ENCODE measurements at places on chromosomes 12 and 14.
A peak's percentile ranks its signal among the peaks of the same experiment; 100 is the strongest.

DNA sequence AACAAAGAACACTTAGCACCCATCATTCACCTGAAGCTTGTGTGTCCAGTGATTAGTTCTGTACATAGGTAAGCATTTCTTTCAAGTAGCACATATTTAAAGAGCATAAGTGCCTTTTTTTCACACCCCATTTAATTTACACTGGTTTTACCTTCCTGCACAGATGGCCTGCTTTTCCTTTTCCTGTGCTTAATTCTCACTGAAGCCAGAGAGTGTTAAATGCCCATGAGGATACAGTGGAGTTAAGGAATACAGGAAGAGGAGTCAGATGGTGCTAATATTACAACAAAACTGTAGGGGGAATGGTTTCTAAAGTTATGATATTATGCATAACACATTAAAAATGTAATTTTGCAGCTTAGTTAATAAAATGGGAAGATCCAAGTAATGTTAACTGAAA lies 31.0 kb upstream of the SLC38A1 start:
- DNase-seq, result no peak

DNA sequence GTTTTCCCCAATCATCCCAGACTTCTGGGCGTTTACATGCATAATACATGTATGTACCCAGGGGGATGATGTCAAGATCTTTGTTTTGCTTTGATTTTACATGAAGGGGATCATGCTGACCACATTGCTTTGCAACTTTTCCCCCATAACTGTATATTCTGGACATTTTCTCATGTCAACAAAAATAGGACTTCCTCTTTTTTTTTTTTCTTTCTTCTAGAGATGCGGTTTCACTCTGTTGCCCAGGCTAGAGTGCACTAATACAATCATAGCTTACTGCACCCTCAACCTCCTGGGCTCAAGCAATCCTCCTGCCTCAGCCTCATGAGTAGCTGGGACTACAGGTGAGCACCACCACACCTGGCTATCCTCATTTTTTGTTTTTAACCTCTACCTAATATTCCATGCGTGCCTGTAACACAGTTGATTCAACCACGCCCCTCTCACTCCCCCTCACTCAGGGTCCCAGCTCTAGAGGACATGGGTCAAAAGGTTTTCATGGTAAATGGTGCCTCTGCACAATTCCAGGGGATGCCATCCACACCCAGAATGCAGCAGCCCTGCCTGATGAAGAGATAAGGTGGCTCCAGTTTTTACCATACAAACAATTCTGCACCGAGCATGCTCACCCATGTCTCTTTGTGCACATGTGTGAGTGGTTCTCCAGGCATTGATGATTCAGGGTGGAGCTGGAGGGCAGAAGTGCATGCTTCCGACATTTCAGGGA lies 32.0 kb upstream of the CIPC start:
- DNase-seq, result no peak

DNA sequence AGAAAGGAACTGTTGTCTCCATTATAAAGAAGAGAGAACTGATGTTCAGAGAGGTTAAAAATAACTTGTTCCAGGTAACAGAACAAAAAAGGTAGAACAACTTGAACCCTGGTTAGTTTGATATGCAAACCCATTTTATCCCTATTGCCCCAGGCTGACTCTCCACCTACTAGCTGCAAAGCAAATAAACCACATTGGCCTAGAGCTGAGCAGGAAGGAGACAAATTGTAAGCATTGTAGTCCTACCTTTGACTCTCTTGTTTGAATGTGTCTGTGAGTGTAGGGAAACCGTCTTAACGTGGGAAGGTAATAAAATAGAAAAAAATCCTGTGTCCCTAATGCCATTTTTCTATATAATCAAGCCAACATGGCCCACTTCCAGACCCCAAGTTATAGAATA lies 126.4 kb downstream of the CCER1 start:
- no peak for DNase-seq

DNA sequence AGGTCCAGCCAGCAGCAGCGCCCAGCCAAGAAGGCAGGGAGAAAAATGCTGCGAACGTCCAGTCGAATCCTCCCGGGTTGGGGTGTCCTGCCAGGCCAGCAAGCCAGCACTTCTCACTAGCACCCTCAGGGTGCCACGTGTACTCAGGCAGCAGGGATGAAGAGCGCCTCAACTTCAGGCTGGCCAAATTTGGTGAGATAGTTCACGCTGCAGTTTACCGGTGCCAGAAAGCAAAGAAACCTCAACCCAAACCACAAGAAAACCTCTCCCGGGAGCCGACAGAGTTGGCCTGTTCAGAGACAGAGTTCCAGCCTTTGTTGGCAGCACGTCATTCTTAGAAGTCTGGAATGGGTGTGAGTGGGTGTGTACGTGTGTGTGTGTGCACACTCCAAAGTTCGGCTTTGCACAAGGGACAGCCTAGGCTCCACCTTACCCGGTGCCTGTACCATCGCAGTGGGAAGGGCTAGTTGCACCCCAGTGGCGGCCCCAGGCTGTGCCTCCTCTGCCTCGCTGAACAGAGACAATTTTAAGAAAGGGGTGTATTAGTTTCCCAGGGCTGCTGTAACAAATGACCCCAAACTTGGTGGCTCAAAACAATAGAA lies 42.1 kb downstream of the ELK3 start:
- DNase-seq, result no peak

DNA sequence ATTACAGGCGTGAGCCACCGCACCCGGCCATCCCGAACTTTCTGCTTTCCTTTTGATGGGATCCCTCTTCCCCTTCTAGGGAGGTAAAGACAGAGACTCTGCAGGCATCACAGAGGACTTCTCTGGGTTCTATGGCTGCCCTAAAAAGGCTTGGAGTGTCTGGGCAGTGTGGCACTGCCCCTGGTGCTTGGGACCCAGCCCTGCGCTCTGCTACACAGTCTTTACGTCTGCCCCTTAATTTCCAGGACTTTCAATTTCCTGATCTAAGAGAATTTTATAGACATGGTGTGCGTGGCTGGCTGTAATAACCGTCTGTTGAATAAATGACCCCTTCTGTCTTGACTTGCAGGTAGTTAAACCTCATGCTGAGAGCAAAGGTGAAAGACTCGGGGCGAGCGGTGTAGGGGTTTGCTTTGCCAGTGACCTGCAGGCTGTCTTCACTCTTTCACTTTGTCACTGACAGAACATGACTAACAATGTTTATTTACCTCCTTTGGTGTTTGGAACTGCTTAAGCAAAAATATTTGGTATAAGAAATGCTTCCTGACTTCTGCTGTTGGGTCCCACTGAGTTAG lies 110.9 kb upstream of the MAP1LC3B2 start:
- DNase-seq, result no peak

GRCh38 chr14:68172216-68172615 lies 352.6 kb downstream of the RAD51B start:
- DNase-seq, result no peak

- DNase-seq, result no peak
Measured at GRCh38 chr12:79514730-79515529, 175.8 kb downstream of the PAWR start.

GRCh38 chr12:753611-754472 lies 1.5 kb downstream of the WNK1 start:
- peak; percentile 59 for DNase-seq

GRCh38 chr12:106063826-106064720 lies 74.7 kb downstream of the NUAK1 start:
- no peak for DNase-seq

DNA sequence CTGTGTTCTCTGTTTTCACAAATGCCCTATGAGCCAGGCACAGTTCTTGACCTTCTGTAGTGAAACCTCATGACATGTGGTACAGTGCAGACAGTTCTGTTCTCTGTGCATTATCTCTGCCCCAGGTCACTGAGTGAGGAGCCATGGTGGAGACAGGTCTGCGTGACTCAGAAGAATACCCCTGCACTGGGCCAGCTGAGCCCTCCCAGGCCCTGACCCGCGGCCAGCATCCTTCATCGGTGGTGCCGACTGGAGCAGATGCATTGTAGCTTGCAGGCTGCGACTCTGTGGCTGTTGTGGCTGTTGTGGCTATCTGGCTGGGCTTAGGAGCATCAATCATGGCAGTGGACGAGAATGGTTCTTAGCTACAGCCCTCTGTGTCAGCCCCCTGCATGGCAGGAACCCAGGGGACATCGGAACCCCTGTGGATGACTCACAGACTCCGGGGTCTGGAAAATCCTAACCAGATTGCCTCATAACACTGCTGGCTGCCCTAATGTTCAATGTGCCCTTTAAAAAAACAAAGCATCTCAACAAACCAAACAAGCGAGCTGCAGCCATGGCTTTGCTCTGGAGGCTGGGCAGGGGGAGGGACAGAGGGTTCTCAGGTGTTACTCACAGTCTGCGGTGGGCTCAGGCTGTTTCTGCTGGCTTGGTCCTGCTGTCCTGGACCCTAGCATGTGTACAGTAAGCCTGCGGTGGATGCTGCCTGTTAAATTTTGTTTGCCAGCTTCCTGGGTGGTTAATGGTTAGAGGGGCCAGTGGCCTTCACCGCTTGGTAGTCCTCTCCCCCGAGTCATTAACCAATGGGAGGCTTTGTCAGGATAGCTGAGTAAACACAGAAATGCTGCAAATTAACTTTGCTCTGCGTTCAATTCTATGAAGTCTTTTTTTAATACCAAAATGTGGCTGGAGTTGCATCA lies at the start of gene SERPINA6:
Gene SERPINA6 (minus strand): TSS at position 689 of the 923 bp plus-strand sequence. CDS start 8,688 bp downstream, outside the sequence.
- no peak for DNase-seq

GRCh38 chr12:202081-202731 lies 11.8 kb downstream of the SLC6A12 start:
- peak; percentile 22 for DNase-seq

DNA sequence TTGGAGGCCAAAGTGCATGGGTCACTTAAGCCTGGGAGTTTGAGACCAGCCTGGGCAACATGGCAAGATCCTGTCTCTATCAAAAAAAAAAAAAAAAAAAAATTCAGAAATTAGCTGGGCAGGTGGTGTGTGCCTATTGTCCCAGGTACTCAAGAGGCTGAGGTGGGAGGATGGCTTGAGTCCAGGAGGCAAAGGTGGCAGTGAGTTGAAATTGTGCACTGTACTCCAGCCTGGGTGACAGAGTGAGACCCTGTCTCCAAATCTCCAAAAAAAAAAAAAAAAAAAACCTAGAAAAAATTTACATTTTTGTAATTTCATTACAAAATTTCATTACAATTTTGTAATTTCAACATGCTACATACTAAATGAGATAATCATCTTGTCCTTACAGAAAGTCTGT lies 42.7 kb downstream of the SYNE2 start:
- DNase-seq, result no peak

Measured in nephron progenitor cell (in vitro differentiated cells).